ENCODE measurements at places on chromosomes 7 and 10.

DNA sequence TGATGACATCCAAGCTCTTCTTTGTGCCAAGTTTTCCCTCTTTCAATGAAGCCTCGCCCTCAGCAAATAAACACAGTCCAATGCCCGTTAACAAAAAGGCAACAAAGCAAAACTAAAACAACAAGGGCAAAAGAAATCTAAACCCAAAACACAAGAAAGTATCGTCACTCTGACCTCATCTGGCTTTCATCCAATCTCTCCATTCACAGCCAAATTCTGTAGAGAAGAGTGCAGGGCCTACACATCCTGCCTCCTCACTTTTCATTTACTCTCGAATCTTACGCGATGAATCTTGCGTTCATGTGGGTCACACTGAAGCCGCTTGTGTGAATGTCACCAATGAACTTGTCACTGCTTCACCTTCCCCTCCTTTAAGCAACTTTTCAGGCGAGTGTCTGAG, 15.9 kb upstream of the AKR1E2 start:
- no peak for DNase-seq

- no peak for DNase-seq
Observed at GRCh38 chr7:8229927-8230326, 32.0 kb downstream of the ICA1 start.

- no peak for DNase-seq
Observed at GRCh38 chr7:99116144-99116543, 27.8 kb downstream of the SMURF1 start.

DNA sequence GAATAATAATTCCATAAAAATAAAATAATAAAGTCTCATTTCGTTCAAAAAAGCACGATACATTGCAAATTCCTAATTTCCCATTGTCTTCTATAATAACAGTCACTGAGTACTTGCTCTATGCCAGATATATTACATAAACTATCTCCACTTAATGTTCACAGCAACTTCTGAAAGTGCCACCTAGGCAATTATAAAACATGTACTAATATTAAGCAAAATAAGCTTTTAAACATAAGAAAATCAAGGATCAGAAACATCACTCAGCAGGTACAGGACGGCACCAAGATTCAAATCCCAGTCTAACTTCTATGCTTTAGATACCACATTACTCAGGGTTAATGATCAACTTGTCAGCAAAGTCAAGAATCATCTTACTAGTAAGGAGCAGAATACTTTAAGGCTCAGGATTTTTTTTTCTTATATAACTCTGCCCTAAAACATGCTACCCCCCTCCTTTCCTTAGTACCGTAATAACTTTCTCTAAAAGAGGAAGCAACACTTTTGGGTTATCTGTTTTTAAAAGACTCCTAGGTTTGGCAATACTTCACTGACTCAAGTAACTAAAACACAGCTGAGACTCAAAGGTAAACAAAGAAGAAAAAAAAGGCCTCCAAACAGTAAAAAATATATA, 51.3 kb downstream of the USP6NL start:
- DNase-seq, result no peak
